DMS79 (cell line): ENCODE measurements at places on chromosomes 12 and 14.

DNA sequence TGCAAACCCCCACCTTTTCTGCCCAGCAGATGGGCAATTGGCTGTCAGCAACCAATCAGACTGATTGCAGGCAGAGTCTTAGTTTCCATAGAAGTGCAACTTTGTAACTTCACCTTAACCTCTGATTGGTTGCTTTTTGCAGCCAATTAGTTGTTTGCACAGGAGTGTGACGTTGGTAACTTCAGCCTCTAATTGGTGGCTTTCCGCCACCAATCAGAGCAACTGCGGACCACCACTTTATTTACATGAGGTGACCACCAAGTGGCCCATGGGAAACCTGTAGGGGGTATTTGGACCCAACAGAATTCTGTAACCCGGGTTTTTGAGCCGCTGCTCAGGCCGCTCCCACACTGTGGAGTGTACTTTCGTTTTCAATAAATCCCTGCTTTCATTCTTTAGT, 32.3 kb downstream of the CDKN1B start:
- no peak for DNase-seq

DNA sequence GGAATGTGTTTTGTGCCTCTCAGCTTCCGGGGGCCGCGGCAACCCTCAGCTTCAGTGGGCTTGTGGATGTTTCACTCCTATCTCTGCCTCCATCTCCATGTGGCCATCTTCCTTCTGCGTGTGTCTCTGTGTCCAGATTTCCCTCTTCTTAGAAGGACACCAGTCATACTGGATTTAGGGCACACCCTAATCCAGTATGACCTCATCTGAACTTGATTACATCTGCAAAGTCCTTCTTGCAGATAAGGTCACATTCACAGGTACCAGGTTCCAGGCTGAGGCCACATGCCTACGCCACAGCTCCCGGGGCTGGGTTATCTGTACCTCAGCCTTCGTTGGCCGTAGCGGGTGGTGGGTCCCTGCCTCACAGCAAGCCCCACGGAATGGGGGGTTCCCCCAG, 68.9 kb downstream of the ZNF664 start:
- no peak for DNase-seq

DNA sequence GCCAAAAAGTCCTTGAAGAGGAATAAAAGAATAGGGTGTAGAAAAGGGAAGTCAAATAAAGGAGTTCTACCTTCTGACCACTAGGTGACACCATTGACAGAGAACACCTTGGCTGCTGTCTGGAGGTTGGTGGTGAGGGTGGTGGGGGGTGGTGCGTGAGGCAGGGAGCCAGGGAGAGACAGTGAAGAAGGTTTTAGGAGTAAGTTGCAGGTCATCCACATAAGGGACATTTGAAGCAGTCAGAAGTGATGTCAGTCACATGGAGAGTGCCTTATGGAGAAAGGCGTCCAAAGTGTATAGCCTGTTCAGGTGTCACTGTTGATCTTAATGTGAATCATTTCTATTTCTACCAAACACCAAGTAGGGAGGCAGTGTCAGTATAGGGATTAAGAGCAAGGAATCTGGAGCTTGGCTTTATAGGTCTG, 279.3 kb upstream of the DDHD1 start:
- peak; percentile 9 for DNase-seq

GRCh38 chr14:77580964-77581505, 35.4 kb downstream of the SPTLC2 start:
- DNase-seq = peak; percentile 74
